ENCODE measurements at places on chromosomes 6 and 20.

GRCh38 chr6:134822920-134823709 lies 126.8 kb downstream of the ALDH8A1 start:
- peak; percentile 43 for DNase-seq

- DNase-seq, result no peak
These were observed 52.2 kb downstream of the MANEA start for GRCh38 chr6:95629551-95629950.

DNA sequence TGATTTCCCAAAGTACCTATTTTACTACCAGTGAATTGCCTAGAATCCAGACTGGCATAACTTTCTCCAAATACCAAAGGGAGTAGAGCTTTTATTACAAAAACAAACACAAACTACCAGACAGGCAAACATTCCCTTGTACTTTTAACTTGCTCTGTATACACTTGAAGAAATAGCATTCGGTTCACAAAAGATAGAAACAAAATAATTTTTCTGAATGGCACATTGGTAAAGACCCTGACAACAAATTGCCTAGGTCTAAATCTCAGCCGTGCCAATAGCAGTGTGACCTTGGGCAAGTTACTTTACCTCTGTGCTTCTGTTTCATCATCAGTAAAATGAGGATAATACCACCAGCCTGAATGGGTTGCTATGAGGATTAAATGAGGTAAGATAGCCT lies 15.9 kb downstream of the ARHGAP18 start:
- no peak for DNase-seq

GRCh38 chr6:21478883-21479539 lies 114.5 kb upstream of the SOX4 start:
- DNase-seq, result no peak

- no peak for DNase-seq
These were observed 40.7 kb downstream of the CPXM1 start for GRCh38 chr20:2759603-2760296.

- no peak for DNase-seq
These were observed 114.2 kb downstream of the SNX5 start for GRCh38 chr20:17854307-17854903.

DNA sequence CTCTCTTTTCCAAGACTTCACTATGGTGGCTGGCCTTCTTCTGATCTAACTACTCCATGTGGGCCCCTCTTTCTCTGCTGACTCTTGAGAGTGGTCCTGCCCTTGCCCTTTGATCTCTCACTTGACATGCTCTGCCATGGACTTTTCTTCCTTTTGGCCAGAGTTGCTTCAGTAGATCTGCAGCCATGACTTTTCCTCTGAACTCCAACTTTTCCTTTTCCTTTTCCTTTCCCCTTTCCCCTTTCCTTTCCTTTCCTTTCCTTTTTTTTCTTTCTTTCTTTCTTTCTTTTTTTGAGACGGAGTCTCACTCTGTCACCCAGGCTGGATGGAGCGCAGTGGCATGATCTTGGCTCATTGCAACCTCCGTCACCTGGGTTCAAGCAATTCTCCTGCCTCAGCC lies 88.5 kb downstream of the JAG1 start:
- DNase-seq, result no peak

GRCh38 chr6:39657355-39658135 lies 67.7 kb downstream of the KIF6 start:
- DNase-seq, result no peak

GRCh38 chr6:111958534-111958933 lies 85.3 kb upstream of the FYN start:
- DNase-seq, result no peak

DNA sequence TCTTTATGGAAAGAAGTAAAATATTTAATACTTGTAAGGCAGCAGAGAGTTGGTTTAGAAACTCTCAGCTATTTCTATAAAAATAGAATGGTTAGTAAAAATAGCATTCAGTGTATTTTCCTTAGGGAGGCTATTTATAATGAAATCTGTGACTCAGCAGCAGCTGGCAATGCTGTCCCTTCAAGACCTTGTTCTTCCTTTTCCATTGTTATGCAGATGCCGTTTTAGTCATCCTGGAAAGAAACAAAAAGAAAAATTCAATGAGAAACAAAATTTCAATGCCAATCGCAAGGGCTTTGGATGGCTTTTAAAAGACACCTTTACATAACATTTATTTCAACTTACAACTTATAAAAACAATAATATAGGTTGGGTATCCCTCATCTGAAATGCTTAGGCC lies 17.5 kb downstream of the MPC1 start:
- no peak for DNase-seq

DNA sequence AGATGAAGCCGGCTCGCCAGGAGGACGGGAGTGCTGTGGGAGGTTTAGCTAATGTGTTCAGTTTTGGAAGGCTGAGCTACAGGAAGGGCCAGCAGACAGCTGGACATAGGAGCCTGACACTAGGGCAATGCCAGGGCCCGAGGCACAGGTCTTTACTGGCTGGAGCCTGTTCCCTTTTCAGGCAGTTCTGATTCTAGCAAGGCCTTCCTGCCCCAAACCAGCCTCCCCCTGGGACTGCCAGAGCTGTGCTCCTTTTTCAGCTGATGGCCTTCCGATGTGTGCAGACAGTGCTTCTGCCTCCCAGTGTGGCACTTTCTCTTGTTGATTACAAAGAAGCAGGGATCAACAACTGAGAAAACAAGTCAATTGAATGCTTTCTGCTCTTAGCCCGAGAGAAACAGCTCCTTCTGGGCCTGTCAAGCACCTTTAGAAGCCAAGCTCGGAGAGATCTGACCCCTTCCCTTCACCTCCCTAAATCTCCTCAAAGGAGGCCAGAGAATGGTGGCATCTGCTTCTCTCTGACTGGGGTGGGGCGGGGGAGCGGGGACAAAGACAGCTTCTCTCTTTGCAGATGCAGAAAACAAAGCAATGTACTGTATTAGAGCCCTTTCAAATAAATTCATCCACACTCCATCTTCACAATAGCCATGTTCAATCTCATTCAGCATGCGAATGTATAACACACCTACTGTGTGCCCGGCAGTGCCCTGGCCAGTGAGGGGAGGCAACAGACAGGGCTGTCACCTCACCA lies 63.2 kb downstream of the RAB44 start:
- DNase-seq, result no peak

DNA sequence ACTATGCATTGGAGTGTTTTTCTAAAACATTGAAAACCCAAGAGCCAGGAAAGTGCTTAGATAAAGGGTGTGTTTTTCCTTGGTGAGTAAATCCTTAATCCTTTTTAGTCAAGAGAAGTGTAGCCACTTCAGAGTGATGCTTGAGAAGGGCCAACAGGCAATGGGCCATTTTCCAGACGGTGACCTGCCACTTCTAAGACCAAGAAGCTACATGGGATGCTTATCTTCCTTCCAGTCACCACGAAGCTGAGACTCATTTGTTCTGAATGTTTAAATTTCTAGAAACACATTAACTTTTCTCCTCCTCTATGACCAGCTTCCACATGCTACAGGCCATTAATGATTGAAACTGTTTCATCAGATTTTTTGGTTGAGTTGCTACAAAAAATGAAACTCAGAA lies 34.4 kb upstream of the NHSL1 start:
- no peak for DNase-seq

GRCh38 chr6:170209354-170210025 lies 81.4 kb downstream of the DLL1 start:
- peak; percentile 19 for DNase-seq

GRCh38 chr6:106440546-106440945 lies 80.0 kb downstream of the CRYBG1 start:
- DNase-seq, result no peak

DNA sequence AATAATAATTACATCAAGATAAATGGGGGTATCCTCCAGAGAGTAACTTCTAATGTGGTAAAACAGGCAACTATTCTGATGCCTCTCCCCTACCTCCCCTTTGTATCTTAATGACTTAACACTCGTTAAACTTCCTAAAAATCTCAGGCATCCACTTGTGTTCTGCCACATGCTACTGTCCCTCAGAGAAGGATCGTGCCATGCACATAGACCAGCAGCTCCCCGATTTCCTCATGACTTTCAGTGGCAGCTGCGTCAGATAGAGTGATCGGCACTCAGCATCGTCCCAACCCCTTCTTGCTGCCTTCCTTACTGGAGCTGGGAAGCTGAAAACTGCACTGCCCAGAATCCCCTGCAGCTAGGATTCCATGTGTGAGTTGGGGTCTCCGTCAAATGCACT lies 32.1 kb downstream of the RIPOR2 start:
- no peak for DNase-seq

DNA sequence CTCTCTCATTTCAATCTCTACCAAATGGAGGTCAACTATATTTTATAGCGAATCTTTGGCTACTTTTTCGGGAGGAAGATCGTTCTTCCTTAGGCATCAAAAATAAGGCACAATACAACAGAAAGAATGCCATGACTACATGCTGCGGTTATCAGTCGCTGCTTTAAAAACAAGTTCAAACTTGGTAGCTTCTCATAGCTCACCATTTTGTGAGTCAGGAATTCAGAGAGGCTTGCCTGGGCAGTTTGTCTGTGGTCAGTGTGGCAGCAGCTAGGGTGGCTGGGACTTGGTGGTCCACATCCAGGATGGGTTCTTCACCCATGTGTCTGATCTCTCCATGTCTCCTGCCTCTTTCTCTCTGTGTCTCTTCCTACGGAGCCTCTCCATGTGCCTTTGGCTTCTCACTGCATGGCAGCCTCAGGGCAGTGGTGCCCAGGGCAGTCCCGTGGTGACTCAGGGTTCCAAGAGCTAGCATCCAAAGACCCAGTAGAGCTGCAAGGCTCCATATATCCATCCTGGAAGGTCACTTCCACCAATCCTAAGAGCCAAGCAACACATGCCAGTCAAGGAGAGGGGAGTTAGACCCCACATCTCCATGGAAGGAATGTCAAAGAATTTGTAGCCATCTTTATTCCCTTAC lies 10.4 kb downstream of the SCML4 start:
- DNase-seq, result no peak

DNA sequence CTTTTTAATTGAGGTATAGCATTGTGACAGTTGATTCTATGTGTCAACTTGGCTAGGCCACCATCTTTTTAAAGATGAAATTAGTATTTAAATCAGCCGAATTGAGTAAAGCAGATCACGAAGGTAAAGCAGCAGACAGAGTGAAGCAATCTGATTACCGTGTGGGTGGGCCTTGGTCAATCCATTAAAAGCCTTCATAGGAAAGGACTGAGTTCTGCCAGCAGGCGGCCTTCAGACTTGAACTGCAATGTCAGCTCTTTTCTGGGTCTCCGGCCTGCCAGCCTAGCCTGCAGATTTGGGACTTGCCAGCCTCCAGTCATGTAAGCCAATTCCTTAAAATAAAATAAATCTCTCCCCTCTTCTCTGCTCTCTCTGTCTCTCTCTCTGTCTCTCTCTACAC lies 22.4 kb upstream of the TGM2 start:
- no peak for DNase-seq

- peak; percentile 47 for DNase-seq
These were observed 32.6 kb downstream of the NTSR1 start for GRCh38 chr20:62741191-62741691.

DNA sequence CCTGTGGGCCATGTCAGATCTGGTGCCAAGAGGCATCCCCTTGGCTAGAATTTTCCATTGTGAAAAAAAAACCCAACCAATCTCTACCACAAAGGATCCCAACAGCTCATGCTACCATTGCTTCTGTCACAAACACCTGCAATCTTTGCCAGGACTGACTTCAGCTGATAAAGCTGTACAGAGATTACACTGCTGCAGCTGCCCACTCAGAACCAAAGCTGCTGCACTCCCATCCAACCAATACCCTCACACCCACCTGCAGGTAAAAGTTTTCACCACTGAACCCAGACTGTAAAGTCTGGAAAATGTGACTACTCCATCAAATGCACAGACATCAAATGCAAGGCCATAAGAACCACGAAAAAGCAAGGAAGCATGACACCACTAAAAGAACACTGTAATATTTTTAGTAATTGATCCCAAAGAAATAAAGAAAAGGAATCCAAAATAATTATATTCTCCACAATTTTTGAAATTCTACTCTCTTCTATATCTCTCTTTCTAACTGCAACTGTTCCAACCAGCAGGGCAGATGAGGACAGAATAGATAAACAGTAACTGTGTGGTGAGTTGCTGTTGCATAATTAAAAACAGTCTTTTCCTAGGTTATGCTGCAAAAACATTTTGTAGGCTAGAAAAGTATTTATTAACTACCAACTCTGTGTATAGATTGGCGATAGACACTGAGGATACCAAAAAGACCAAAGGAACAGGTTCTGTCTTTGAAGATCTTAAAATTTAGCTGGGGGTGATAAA lies 128.0 kb upstream of the MCHR2 start:
- no peak for DNase-seq

GRCh38 chr6:53179961-53180651 lies 31.5 kb upstream of the GCM1 start:
- DNase-seq, result no peak

DNA sequence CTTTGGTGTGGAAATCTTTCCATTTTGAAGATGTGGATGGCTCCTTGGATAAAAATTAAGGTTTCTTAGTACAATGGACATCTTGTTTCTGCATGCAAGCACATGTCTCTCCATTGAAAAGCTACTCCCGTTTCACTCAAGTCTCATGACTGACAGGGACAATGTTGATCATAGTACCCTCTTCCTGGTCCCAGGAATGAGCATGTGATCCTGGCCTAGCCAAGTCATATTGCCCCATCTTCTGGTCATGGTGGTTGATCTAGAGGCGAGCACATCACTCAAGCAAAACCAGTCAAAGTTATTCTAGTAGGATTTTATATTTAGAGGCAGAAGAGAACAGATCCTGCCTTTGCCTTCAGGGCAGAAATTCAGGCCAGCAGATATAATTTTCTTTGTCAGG lies 12.2 kb upstream of the CBLN4 start:
- DNase-seq, result no peak

- DNase-seq, result no peak
These were observed 99.3 kb downstream of the PHF3 start for GRCh38 chr6:63734923-63735322.

All from activated naive CD8-positive, alpha-beta T cell treated with anti-CD3 and anti-CD28 coated beads, Interleukin-2, amount 10 ng/mL, durations not matched to agents 7 days and 5 days (primary cell).